Activated CD8-positive, alpha-beta T cell treated with anti-CD3 and anti-CD28 coated beads, Interleukin-2, amount 10 ng/mL, durations not matched to agents 7 days and 5 days (primary cell): ENCODE measurements at places on chromosomes 5 and 9. TPM values are rescaled to one million over a fixed set of nuclear protein-coding genes. Genes with fewer than 3 reads are reported as not detected.

GRCh38 chr5:134906811-134907210, 1.9 kb downstream of the PCBD2 start:
- no peak for DNase-seq

GRCh38 chr5:76422227-76422626, 19.1 kb downstream of the IQGAP2 start:
- no peak for DNase-seq

DNA sequence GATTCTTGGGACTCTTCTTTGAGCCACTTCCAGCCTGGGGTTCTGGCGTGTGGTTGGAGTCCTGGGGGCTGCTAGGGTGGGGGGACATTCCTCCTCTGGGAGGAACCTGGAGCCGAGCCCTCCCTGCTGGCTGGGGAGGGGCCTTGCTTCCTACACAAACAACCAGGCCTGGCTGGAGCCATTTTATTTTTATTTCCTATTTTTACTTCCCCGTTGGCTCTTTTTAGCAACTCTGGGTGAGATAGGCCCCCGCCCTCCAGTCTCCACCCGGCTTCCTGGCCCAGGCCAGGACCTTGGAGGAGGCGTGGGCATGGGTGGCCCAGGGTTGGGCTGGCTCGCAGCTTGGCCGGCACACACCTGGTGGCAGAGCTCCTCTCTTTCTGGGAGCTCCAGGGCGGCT, 15.1 kb downstream of the RXRA start:
- DNase-seq, result no peak

- no peak for DNase-seq
These were observed 188.8 kb upstream of the PAPPA start for GRCh38 chr9:115964710-115965347.

- DNase-seq, result no peak
These were observed 7.4 kb upstream of the SNCAIP start for GRCh38 chr5:122304471-122305215.

The TBC1D2 gene
- total RNA-seq, result 3.0 TPM

The HSPA4 gene
- 106 TPM for total RNA-seq

- no peak for DNase-seq
These were observed 56.7 kb upstream of the ACTBL2 start for GRCh38 chr5:57539281-57539701.

GRCh38 chr9:127562279-127562796, 49.7 kb upstream of the STXBP1 start:
- no peak for DNase-seq

- DNase-seq, result no peak
These were observed 185.5 kb upstream of the KCNN2 start for GRCh38 chr5:114176356-114176755.

The CDKN2B-AS1 gene
- total RNA-seq, result 6.9 TPM

DNA sequence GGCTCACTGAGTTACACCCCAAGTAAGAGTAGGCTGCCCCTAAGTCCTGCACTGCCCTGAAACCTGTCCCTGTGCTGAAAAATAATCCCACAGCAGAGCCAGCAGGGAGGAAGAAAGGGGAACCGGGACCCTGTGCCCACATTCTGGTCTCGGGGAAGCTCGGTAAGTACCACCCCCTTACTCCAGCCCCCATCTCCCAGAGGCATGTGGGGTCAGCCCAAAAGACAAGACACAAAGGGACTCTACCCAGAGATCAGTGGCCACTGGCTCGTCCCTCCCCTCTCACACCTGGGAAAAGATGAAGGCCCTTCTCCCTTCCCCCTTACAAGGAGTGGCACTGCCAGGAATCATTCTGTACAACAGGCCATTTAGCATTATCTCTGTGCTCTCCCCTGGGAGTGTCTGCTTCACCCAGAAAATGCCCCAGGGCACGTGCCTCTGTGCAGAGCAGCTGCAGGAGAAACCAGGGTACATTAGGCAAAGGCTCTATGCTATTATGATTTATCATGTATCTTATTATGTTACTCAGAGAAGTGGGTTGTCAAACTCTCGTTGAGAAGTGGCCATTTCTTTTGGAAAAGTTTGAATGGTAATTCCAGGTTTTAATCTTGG, 71.3 kb downstream of the NDFIP1 start:
- no peak for DNase-seq

DNA sequence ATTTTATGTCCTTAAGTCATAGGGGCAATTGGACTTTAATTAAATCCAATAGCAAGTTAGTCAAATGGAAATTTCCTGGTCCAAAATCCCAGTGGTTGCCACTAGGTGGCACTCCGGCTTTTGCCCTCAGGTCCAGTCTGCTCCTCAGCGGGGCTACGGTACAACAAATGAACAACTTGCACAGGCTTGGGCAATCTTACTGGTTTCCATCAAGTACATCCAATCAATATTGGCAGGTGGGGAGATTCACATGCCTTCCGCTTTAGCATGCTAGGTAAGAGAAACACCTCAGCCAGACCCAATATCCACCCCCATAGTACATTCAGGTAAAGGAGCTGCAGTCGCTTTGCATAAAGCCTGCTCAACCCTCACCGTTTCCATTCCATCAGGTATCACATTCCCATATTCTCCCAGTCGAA, 6.3 kb upstream of the MXD3 start:
- DNase-seq, result peak; percentile 84

The LCN6 gene
- not detected for total RNA-seq

DNA sequence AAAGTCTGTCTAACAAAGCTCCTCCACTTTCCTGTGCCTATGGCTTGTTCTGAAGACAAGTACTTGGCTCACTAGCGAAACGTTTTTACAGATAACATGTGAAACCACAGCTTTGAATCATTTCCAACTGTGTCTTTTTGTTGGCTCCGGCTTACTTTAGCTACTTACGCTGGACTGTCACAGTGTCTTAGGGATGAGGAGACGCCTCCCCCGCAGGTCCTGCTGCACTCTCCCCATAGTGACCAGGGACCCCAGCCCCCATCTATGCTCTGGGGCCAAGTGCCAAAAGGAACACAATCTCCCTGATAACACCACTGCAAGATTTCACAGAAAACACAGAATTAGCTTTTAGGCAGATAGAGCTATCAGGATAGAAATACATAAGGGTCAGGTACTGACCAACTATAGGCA, 219.1 kb downstream of the ADAMTS6 start:
- no peak for DNase-seq

The RNF208 gene
- total RNA-seq, result 4.5 TPM

DNA sequence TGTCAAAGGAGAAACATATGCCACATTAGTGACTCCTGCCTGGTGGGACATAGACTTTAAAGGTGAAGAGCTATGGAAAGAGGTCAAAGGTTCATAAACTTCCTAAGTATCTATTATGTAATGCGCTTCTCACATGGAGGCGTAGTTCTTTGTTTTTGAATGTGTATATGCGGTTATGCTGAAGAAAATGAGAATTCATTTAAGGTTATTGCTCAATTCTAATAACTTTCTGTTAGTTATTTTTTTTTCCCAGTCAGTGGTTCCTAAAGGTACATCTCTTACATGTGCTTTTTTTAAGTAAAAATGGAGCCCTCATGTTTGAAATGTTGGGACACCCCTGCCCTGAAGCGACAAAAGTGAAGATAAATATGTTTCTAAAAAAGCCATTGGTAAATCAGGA, 156.2 kb downstream of the SPATA31D1 start:
- DNase-seq, result no peak

The PCDHB3 gene
- not detected for total RNA-seq

The GTF2H2C gene
- total RNA-seq, result 30.8 TPM

The IFNK gene
- not detected for total RNA-seq

The TMC1 gene
- not detected for total RNA-seq

DNA sequence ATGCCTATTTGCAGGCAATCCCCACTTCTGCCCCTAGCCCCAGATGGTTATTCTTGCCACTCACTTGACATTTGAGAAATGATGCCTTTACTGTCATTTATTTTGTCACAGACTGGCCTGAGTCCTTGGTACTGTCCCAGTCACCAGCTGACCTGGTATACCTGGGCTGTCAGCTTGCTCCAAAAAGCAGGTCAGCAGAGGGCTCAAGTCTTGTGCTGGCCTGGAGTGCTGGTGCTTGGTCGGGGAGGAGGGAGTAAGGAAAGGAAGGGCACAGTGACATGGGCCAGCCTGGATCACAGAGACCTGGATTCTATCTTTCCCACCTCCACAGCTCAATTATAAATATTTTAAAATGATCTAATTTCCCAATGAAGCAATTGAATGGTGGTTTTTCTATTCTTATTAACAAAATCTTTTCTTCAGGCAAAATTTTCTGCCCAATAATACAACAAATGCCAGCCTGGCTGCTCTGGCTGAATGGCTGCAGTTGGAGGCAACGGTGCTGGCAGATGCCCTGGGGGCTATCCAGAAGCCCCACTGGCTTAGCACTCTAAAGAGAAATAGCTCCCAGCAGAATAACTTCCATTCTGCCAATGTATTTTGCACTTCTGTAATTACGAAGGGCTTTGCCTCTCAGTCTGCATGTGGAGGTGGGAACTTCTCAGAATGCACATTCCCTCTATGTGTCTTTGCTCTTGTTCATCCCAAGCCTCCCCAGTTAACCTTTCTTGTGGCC, 160.6 kb downstream of the GADD45G start:
- DNase-seq, result no peak

- no peak for DNase-seq
These were observed 751.2 kb upstream of the ZNF608 start for GRCh38 chr5:125497651-125498050.

DNA sequence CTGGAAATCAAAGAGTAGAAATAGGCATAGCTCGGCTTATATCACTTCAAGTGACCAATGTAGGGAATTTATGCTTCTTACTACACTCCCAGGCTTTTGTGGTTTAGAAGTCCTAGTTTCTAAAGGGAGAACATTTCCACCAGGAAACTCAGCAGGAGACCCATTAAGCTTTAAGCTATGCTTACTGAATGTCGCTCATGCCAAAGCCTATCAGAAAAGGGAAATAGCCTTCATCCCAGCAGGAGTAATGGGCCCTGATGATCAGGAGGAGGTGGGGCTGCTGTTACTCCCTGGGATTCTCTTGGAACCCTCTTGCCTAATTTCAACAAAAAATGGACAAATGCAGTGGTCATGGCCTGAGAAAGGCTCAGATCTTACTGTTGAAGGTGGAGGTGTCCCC, 54.5 kb upstream of the SEMA6A start:
- DNase-seq, result no peak

- DNase-seq, result no peak
These were observed 62.6 kb downstream of the SUSD1 start for GRCh38 chr9:112112519-112112918.

DNA sequence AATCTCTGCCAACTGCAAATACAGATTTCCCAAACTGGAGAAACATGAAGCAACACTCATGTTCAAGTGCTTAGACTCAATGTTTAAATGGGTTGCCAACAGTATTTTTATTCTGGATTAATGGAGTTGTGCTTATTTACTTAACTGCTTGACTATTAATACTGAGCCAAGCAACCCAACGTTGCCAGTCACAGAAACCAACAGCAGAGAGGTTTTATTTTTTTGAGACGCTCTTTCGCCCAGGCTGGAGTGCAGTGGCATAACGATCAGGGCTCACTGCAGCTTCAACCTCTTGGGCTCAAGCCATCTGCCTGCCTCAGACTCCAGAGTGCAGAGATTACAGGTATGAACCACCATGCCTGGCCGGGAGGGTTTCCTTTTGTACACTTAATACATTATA, 8.5 kb upstream of the TMEM268 start:
- DNase-seq, result no peak

The RAD17 gene
- total RNA-seq, result 22.6 TPM

- no peak for DNase-seq
These were observed 672.4 kb upstream of the GRAMD2B start for GRCh38 chr5:125750861-125751186.
